ENCODE measurements at places on chromosomes 13 and 19.

DNA sequence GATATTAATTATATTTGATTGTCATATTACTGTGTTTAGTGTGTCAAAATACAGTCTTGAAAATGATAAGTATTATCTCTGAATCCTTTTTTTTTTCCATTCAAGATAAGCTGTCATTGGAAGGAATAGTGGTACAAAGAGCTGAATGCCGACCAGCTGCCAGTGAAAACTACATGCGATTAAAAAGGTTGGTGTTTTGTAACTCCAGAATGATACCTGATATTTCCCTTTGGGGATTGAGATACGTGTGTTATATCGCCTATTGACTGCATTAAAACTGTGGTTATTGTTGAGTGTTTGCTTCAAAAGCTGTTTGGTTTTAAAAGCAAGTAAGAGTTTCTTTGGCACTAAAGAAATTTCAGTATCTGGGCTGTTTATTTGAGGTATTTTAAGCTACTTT, 6.5 kb upstream of the KCTD4 start:
- no peak for DNase-seq

- no peak for DNase-seq
These were observed 64.9 kb downstream of the HSPH1 start for GRCh38 chr13:31096654-31097302.

GRCh38 chr19:47036097-47036651, 12.2 kb downstream of the TMEM160 start:
- DNase-seq: no peak

DNA sequence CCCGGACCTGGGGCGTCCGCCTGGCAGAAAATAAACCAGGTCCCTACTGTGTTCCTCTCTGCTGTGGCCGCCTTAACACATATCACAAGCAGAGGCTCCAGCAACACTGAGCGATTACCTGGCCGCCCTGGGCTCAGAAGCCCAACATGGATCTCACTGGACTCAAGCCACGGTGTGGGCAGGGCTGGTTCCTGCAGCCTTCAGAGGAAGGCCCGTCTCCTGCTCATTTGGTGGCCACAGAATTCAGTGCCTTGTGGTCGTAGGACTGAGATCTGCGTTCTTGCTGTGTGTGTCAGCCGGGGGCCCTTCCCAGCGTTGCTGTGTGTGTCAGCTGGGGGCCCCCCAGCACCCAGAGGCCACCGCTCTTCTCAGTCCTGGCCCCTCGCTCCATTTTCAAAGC, 30.2 kb downstream of the C2CD4C start:
- no peak for DNase-seq

- DNase-seq: no peak
These were observed 539 bp downstream of the PLD3 start for GRCh38 chr19:40348961-40349507.

DNA sequence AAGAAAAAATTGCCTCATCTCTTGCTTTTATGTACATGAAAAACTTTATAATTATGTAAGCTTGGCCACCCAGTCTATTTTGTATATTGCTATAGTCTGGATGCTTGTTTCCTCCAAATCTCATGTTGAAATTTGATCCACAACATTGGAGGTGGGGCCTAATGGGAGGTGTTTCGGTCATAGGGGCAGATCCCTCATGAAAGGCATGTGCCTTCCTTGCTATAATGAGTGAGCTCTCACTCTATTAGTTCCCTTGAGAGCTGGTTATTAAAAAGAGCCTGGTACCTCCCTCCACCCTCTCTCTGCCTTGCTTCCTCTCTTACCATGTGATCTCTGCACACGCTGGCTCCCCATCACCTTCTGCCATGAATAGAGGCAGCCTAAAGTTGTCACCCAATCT, 1005.1 kb downstream of the PCDH9 start:
- DNase-seq: no peak

DNA sequence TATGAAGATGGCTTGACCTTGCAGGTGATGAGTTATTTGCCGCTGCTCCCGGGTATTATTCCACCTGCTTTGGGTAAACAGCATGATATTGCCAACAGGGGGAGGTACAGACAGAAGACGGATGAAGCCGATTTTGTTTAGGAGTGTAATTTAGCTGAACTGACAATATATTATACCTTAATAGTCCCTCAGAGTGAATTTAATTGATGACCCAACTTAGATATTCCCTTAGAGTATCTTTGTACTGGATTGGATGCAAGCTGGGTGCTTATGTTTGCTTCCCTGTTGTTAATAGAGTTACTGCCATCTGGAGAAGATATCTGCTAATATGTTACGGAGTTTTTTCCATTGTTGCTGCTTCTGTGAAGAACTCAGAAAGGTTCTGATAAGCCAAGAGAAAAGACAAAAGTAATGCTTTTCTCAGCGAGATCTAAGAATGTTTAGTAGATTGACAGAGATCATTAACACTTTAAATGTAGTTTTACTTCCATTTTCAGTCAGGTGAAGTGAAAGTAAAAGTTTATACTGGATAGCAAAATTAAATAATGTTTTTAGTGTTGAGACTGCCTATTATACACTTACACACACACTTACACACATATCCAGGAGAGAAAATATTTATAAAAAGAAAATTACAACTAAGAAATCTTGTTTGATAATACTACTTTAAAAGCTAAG, 2220.8 kb upstream of the PCDH20 start:
- DNase-seq: peak; percentile 5

DNA sequence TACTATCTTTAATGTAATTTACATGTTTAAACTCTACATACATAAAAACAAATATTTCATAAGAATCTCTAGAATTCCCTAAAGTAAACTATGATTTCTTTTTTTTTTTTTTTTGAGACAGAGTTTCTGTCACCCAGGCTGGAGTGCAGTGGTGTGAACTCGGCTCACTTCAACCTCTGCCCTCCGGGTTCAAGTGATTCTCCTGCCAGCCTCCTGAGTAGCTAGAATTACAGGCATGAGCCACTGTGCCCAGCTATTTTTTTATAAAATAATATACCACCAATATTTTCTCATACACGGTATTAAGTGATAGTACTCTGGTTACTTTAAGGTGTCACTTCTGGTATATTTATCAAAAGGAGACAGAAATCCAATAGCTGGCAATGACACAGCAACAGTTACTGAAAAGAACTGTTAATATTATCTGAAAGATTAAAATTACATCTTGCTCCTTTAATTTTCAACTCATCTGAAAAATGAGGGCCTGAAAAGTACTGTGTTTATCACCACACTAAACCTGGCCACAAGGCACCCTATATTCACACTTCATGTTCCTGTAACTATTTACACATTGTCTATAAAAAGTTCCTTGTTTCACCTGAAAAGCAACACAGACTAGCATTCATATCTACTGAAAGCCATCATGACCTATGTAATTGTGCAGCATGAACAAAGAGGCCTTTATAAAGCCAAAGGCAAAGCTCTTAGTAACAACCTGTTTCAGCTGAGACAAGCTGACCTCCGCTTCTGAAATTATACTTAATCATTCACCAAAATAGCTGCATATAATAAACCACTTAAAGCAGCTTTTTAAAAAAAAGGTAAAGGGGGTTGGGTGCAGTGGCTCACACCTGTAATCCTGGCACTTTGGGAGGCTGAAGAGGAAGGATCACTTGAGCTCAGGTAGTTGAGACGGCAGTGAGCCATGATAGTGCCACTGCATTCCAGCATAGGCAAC, 106.1 kb downstream of the SLC25A15 start:
- DNase-seq: no peak

GRCh38 chr19:3966051-3967017, 4.6 kb downstream of the DAPK3 start:
- no peak for DNase-seq

GRCh38 chr13:85828094-85828684, 29.0 kb upstream of the SLITRK6 start:
- peak; percentile 9 for DNase-seq

GRCh38 chr13:65677906-65678305, 1552.2 kb downstream of the PCDH9 start:
- DNase-seq: no peak

DNA sequence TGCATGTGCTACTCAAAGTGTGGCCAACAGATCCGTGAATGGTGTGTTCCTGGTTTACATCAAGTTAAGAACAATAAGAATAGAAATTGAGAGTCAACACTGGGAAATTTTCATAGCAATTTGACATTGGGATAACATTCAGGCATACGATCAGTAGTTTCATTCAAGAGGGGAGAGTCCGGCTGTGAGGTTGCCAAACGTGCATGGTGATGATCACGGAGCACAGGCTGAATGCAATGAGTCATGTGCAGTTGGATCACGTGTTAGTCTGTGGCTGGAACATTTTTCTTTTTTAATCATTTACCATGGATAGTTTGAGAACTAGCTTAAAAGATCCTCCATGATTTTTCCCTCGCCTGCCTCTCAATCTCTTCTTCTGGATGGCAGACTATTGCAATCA, 2.5 kb upstream of the DCT start:
- no peak for DNase-seq

DNA sequence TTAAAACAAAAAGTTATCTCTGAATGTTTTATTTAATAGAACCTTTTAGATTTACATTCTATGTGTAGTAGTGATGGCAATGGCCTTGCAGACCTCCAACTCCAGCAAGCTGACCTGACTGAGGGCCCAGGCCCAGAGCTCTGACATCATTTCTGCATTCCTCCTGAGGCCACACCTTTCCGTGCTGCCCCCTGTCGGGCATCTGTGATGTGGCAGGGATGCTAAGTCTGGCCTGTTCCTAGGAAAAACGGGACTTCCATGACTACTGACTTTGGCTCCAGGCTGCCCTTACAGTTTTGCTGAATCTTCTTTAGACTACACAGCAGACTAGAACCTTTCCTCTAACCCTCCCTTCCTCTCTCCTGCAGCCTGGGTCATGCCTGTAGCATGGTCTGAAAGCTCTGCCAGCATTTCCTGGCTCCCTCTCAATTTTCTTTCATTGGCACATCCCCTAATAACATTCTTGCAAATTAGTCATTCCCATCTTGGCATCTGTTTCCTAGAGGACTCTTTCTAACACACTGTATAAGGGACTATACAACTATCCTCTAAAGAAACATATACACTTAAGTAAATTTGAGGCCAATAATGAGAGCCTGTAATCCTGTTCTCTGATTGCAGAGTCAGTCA, 249.1 kb downstream of the GPC5 start:
- peak; percentile 5 for DNase-seq

GRCh38 chr13:43242040-43242439, 218.7 kb downstream of the DNAJC15 start:
- DNase-seq: no peak

DNA sequence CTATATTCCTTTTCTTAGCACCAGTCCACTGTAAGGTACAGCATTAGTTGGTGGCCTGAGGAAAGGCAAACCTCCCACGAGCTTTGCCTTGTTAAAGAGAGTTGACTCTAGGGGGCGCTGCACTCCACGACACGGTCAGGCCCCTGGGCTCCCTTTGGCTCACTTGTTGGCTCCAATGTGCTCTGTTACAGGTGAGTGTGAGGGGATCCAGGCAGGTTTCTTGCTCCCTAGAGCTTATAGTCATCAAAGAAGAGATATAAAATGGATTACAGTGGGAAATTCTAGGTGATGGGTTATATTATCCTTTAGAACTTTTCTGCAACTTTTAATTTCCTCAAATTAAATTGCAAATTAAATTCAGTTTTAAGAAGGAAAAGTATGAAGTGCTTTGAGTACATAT, 3.7 kb downstream of the WDR87 start:
- DNase-seq: peak; percentile 84

DNA sequence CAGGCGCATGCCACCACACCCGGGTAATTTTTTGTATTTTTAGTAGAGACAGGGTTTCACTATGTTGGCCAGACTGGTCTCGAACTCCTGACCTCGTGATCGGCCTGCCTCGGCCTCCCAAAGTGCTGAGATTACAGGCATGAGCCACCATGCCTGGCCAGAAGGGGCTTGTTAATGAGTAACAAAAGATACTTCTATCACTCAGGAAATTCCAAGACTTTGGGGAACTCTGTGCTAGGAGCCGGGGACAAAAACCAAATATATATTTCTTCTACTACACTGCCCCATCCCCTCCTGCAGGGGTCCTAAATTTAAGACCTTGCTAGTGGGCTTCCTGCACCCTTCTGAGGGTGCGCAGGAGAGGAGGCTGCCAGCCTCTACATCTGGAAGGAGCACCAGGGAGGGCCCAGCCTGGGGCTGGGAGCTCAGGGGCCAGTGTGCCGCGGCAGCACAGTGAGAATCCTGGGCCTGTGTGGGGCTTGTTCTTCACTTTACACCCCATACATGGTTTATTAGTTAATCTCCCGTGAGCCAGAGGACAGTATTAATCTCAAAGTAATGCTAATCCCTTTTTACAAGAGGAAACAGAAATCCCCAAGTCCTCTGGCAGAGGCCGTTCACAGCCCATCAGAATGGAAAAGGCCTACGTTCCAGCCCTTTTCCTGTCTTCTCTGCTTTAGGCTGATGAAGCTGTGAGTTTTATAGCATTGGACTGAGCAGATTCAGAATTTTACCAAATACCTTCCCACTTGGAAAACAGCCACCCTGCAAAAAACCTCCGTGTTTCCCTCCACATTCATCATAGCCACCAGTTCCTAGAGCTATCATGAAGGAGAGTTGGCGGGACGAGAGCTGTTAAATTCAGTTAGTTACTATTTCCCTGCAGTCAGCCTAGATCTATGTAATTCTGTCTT, 44.4 kb upstream of the NPAS1 start:
- no peak for DNase-seq

- DNase-seq: no peak
These were observed 208.3 kb upstream of the PCDH9 start for GRCh38 chr13:67438465-67438864.

- peak; percentile 34 for DNase-seq
These were observed 5.7 kb upstream of the MRPS31 start for GRCh38 chr13:40776681-40777165.

DNA sequence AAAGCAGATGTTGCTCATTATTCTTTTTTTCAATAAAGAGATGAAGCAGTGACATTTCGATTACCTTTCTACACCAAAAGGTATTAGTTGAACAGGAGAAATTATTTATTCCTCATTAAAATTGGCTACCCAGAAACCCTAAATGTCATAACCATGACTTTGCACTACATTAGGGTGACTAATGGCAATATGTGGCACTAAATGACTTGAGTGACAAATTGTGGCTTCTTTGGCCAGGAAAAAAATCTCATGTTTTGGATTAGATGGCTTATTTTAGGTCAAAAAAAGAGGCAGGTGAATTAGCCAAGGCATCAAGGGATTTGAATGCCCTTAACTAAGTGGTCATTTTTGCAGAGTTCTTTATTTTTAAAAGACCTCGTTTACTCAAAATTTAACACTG, 353.9 kb downstream of the NDFIP2 start:
- DNase-seq: no peak

GRCh38 chr13:74048756-74049155, 85.4 kb downstream of the KLF12 start:
- DNase-seq: no peak

- no peak for DNase-seq
These were observed 45.5 kb downstream of the BRD4 start for GRCh38 chr19:15286688-15287365.

GRCh38 chr13:113602291-113602988, 17.9 kb downstream of the TFDP1 start:
- DNase-seq: no peak

GRCh38 chr13:41025518-41025917, 6.4 kb upstream of the ELF1 start:
- DNase-seq: no peak
